ENCODE measurements at places on chromosomes 1 and 21. TPM values are rescaled to one million over a fixed set of nuclear protein-coding genes. Genes with fewer than 3 reads are reported as not detected.

FNBP1L gene
- total RNA-seq: 24.4 TPM

DNA sequence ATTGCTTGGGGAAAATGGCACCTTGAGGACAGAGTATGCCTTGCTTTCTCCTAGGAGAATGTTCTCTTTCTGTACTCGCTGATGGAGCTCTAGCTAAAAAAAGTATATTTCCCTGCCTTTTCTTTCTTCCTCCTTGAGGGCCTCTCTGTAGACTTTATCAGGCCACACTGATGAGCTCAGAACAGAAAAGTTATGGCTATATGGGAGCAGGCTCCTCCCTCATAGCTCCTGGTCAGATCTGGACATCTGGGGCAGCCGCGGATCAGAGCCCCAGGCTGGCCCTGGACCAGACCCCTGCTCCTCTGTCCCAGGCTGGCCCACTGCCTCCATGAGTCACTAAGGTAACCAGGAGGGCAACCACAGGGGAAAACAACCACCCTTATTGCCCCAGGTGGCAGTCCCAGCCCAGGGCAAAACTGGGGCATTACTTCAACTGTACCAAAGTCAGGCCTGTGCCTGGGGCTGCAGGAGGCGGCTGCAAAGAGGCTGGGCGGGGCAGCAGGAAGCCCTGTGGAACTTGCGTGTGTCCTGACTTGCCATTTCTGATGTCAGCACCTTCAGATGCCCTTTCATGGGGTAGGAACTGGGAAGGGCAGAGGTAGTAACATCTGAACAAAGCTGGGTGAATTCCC lies 26.3 kb upstream of the ZNF648 start:
- H3K4me3 ChIP-seq: no peak overlapping the region
- no peaks in the 10 kb centered on the region for H3K4me1 ChIP-seq
- no peaks in the 10 kb centered on the region for H3K27me3 ChIP-seq
- H3K36me3 ChIP-seq: no peaks in the 10 kb centered on the region

- no peak for DNase-seq
- H3K27me3 ChIP-seq: no peaks in the 10 kb centered on the region
- H3K27ac ChIP-seq: no peak overlapping the region
- H3K4me3 ChIP-seq: no peak overlapping the region
- H3K36me3 ChIP-seq: no peaks in the 10 kb centered on the region
These were observed 68.9 kb upstream of the RAB3GAP2 start for GRCh38 chr1:220341126-220341525.

- peak; percentile 83 for DNase-seq
- peaks cover 13% of the 10 kb centered on the region for H3K4me1 ChIP-seq
- peak overlapping the region; percentile 80 for H3K27ac ChIP-seq
- no peak overlapping the region for H3K4me3 ChIP-seq
- no peaks in the 10 kb centered on the region for H3K36me3 ChIP-seq
These were observed 7.0 kb upstream of the GPR88 start for GRCh38 chr1:100530880-100531487.

GRCh38 chr1:83796409-83796808 lies 202.5 kb downstream of the TTLL7 start:
- no peak for DNase-seq
- H3K27ac ChIP-seq: no peak overlapping the region
- no peaks in the 10 kb centered on the region for H3K27me3 ChIP-seq
- no peaks in the 10 kb centered on the region for H3K36me3 ChIP-seq
